Skeletal muscle cell (primary cell): ENCODE measurements at places on chromosomes 12 and 14.
A peak's percentile ranks its signal among the peaks of the same experiment; 100 is the strongest.

DNA sequence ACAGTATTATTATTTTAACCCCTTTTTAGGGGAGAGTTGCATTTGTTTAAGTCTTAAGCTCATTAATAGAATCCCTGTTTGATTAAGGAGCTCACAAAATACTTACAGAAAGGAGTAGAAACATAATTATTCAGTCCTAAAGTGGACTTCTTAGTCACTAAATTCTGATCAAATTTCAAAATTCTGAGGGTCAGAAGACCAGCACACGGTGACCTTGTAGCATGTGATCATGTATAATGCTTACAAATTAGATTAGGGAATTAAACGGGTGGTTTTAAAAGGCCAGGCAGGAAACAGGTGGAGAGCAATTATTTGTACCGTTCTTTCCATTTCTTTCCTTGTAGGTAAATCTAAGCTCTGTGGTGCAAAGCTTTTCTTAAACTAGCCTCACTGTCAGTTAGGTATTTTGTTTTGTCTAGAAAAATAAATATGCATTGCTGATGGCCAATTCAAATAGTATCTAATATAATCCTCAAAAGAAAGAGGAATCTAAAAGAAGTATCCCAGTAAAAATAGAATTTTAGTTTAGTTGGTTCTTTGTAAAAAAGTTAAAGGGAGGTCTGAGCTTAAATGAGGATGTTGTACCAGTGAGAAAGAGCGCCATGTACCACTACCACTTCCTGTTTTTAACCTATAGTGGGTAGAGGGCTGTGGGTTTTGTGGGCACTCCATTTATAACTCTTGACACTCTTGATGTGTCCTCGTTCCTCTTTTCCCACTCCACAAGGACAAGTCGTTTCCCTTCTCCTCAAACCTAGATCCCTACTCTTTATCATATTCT is 51.1 kb downstream of the SLC38A1 start:
- DNase-seq = no peak

DNA sequence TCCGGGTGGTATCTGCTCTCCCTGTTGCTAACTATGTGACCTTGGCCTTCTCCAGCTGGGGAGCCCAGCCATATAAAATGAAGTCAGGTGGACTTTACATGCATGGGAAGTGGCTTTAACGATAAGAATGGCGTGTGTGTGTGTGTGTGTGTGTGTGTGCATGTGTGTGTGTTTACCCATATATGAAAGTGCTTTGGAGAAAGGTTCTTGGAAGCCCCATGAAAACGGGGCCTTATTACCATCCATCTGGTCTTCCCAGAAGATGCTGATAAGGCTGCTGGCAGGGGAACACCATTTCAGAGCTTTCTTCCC is 94.8 kb downstream of the LRRC74A start:
- no peak for DNase-seq

DNA sequence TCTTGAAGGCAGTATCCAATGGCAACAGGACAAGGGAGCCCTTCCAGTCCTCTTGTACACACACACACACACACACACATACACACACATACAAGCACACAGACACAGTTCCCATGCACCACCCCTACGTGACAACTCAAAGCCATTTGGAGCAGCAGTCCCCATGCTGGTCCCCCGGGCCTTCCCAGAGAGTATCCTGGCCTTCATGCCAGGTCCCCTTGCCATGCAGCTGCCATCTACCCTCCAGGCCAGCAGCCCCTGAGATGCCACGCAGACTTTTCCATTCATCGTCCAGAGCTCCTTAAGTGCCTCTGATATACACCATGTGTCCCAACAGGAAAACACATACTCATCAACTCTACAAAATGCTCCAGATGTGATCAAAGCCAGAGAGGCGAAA is 159.5 kb downstream of the ANO2 start:
- no peak for DNase-seq

- DNase-seq = no peak
These were observed 9.8 kb downstream of the NKX2-1 start for GRCh38 chr14:36510078-36510799.

GRCh38 chr12:3464561-3464960 is 26.4 kb upstream of the PRMT8 start:
- no peak for DNase-seq

DNA sequence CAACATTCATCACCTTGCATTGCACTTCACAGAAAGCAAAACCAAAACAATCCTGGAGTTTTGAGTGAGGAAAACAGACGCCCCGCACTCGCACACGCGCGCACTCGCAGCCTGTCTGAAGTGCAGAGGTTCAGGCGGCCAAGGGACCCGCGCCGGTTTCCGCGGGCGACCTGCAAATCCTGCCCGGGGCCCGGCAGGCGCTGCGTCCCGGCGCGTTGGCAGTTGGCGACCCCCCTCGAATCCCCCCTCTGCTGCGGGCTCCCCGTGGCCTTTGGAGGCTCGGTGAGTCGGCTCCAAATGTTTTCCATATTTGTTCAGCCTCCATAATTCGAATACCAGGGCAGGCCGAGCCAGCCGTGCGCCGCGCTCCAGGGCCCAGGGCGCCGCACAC is at the start of gene SSPN:
TSS of gene SSPN (plus strand) at position 324 of the 391 bp plus-strand sequence. CDS start 100 bp downstream, outside the sequence.
- peak; percentile 41 for DNase-seq

DNA sequence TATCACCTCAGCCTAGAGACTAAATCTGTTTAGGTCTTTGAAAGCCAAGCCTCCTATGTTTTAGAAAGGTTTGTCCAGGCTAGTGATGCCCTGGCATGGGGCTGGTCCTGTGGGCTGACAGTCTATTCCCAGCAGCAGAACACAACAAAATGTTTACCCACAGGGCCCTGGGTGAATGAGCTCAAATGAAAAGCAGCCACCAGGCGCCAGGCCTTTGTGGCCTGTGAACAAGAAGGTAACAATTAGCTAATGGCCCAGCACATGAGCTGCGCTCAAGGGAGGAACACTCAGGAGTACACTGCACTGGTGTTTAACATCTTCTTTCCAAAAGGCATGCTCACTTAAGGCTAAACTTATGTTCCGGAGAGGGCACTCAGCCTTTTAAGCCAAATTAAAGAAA is 202.2 kb downstream of the MON2 start:
- no peak for DNase-seq

DNA sequence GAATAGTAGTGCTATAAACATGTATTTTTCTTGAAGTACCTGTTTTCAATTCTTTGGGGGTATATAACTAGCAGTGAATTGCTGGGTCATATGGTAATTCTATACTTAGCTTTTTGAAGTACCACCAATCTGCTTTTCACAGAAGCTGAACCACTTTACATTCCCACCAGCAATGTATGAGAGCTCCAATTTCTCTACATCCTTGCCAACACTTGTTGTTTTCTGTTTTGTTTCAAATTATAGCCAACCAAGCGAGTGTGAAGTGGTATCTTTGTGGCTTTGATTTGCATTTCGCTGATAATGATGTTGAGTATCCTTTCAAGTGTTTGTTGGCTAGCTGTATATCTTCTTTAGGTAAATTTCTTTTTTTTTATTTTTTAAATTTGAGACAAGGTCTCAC is 95.7 kb downstream of the PAPLN start:
- DNase-seq = no peak

GRCh38 chr12:110355073-110355472 is 48.4 kb downstream of the ANAPC7 start:
- no peak for DNase-seq

DNA sequence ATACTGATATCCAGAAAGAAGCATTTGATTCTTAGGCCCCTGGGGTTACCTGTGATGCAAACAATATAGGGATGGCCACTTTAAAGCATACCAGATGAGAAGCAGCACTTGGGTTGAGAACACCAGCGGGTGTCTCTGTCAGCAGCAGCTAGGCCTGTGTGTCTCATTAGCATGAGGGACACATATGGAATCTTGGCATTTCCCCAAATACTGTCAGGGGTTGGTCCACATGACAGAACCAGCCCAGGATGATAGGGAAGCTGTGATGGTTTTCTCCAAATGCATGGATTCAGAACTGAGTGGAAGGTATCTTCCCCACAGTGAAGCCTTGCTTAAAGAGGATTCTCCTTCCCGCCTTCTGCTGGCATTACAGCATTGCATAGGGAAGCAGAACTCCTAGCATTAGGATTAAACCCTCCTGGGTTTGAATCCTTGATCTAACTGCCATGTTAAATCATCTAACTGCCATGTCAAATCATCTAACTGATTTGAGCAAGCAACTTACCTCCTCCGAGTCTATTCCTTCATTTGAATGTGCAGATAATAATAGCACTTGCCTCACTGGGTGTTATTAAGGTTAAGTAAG is 111.5 kb upstream of the WSCD2 start:
- DNase-seq = no peak

DNA sequence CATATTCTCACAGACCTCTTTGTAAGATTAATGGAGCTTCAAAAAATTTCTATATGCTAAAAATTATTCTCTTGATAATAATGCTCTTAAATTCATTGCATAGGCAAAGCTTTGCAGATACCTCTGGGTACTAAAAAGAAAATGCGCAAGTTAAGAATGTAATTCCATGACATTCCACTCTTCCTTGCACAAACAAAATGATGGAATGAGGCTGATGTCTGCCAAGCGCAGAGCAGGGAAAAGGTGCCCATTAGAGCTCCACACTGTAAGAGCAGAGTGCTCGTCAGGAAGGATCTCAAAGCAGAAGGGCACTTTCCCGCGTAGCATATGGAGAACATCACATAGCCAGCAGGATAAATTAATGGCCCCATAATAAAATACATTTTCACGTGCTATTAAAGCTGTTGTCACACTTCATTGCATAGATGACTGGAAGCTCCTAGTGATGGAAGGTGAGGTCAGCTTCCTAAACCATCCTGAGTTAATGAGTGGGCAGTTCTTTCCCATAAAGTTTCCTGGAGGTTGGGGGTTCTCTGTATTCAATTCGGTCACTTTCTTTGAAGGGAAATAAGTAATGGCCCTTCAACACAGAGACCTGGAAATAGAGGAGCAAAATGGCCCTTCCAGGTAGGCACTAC is 1058.9 kb downstream of the GALC start:
- no peak for DNase-seq

- DNase-seq = no peak
These were observed 171.8 kb downstream of the RASSF9 start for GRCh38 chr12:85664429-85664828.

DNA sequence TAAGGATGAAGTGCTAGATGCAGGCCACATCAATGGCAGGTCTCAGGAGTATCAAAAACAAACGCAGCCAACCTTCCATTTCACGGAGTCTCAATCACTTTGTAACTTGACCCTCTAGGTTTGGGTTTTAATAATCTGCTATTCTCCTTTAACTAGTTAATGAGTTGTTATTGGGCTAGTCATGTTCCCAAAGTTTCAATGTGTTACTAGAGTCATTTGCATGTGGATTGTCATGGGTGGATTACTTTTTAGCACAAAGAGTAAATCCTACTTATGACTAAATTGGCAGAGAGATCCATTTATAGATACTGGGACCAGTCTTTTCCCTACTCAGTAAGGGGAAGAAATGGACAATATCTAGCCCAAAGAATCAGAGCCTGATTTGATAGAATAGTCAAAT is 151.0 kb downstream of the BCAT1 start:
- DNase-seq = no peak

- DNase-seq = peak; percentile 62
These were observed 118.9 kb downstream of the VEZT start for GRCh38 chr12:95336387-95337067.

DNA sequence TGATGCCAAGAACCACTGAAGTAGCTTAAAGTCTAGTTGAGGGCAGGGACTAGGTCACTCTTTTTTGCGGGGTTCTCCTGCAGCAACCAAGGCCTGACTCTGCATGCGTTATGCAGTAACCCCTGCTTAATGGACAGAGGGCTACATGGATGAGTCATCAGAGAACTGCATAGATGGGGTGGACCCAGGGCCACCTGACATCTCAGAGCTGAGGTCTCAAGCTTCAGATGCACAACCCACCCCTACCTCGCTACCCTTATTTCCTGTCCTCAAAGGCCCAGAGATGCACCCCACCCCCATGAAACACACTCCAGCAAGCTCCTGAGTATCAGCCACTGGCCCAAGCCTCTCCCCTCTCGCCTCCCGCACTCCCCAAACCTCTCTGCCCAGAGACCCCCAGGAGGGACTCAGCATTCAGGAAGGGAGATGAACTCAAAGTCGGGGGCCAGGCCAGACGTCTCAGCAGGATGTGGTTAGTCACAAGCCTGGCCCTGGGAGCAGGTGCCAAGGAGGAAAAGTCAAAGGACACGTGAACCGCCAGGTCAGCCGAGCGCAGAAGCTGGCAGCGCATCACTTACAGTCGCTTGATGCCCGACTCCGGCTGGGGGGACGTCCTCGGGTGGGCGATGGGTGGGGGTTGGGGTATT is 25.8 kb downstream of the SNRNP35 start:
- no peak for DNase-seq

- DNase-seq = no peak
These were observed 3.9 kb upstream of the FGF23 start for GRCh38 chr12:4383304-4383865.

GRCh38 chr12:59067083-59067482 is 146.8 kb upstream of the LRIG3 start:
- no peak for DNase-seq
